Naive B cell (primary cell): ENCODE measurements at places on chromosomes 5 and 9. TPM values are rescaled to one million over a fixed set of nuclear protein-coding genes. Genes with fewer than 3 reads are reported as not detected.

Gene PCSK1
- not detected for polyA plus RNA-seq

Gene SPARC
- 9.6 TPM for polyA plus RNA-seq

DNA sequence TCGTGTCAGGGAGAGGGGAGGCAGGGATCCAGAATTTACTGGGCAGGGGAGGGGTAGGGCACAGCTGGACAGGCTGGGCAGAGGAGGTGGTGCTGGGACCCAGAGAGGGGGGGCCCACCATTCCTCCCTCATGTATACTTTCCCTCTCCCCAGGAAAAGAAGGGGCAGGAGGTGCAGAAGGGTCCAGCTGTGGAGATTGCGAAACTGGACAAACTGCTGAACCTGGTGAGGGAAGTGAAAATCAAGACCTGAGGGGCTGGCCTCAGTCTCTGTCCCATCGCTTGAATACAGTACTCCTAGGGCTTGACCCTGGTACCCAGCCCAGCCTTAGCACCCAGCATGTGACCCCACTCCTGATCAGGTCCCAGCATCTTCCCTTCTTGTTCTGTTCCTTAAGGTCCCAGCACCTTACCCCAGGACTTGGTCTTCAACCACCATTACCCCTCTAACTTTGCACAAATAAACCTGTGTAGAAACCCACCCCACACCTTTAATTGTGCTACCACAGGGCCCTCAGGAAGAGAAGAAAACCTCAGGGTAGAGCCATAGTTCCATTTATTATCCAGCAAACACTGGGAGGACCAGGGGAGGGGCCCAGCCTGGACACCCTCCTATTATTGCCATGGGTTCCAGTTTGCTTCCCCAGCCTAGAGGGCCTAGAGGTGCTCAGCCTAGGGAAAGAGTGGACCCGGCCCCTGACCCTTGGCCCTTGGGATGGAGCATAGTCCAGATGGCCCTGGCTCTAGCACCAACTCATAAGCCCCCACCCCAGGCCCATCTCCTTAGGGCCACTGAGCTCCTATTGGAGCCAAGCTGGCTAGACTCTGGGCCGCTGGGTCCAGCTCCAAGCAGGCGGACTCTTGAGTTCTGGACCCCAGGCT lies 2.0 kb downstream of the ENHO start:
- H3K4me3 ChIP-seq: peak overlapping the region; percentile 40
- H3K4me1 ChIP-seq: peaks cover 11% of the 10 kb centered on the region
- no peak overlapping the region for H3K27ac ChIP-seq

DNA sequence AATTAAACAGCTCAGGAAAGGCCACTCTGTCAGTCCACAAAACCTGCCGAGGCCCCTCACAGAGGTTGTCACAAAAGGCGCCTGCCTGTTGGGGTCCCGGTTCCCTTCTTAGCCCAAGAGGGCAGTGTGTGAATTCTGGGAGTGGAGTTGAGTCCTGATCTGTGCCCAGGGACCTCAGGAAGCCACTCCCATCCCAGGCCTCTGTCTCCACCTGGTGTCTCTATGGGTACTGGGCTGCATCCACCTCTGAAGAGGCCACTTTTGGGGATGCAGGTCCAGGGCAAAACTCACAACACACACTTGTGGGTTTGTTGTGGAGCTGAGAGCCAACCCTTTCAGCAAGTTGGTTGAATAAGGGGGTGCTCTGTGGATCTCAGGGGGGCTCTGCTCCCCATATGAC lies 74.3 kb upstream of the STXBP1 start:
- no peak overlapping the region for H3K27ac ChIP-seq
- H3K27me3 ChIP-seq: no peaks in the 10 kb centered on the region
- no peak overlapping the region for H3K4me3 ChIP-seq
- H3K36me3 ChIP-seq: no peaks in the 10 kb centered on the region
- DNase-seq: no peak
- no peaks in the 10 kb centered on the region for H3K4me1 ChIP-seq

Gene FBP1
- polyA plus RNA-seq: 4.5 TPM

DNA sequence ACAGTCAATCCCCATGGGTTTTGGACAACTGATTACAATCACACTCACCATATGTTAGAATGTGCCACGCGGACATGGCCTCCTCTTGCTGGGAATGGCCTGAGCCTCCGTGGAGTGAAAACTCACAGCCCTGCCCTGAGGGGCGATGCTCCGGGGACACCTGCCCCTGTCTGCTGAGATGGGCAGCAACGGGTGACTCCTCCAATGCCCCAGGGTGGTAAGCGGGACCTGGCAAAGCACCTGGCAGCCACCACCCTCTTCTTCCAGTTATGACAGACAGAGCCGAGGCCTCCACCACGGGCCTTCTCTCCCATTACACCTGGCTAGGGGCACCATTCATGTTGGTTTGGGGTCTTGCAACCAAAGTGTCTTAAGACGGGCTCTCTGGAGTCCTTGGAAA lies 94.9 kb upstream of the COL5A1 start:
- no peak overlapping the region for H3K4me3 ChIP-seq
- H3K4me1 ChIP-seq: peaks cover 6% of the 10 kb centered on the region
- H3K27me3 ChIP-seq: peaks cover 4% of the 10 kb centered on the region

- no peaks in the 10 kb centered on the region for H3K4me1 ChIP-seq
- H3K27me3 ChIP-seq: no peaks in the 10 kb centered on the region
- DNase-seq: no peak
- H3K36me3 ChIP-seq: peaks cover 4% of the 10 kb centered on the region
Observed at GRCh38 chr9:105816981-105817380, 122.6 kb downstream of the TMEM38B start.

DNA sequence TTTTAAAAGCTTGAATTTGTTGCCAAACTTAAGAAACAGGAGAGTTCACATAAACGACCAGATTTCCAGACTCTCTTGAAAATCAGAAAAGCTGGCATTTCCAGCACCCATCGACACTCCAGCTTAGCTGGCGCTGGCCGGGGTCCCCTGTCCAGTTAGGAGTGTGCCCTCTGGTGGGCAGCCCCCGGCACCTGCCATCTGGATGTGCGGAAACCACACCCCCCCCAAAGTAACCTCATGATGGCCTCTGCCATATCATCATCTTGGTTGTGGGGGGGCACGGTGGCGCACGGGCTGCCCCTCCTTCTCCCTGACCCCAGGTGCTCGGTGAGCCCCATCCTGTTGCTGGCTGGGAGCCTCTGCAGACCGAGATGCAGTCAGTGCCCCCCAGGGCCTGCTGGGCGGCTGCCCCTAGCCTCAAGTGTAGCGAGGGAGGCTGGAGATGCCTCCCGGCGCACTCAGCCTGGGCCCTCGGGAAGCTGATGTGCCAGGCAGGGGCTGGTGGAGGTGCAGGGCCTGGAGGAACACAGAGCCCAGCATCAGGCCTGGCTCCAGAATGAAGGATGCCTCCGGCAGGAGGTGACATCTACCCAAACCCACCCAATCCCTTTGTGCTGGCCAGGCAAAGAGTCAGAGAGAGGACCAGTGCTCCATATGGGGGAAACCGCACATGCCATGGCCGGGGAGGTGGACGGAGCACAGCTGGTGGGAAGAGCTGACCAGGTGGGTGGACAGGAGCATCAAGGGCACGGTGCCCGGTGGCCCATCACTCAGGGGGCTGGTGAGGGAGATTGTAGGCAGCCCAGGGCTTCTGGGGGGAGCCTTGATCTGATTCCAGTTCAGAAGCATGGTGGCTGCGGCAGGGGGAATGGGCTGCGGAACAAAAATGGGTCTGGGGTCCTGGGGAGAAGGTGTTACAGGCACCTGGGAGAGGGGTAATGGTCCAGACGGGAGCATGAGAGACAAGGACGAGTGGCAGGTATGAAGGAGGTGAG lies 70.6 kb downstream of the ADAMTS2 start:
- H3K27ac ChIP-seq: no peak overlapping the region
- H3K4me1 ChIP-seq: no peaks in the 10 kb centered on the region
- H3K4me3 ChIP-seq: no peak overlapping the region
- H3K27me3 ChIP-seq: peaks cover 4% of the 10 kb centered on the region

Gene TAF11L10
- polyA plus RNA-seq: not detected

DNA sequence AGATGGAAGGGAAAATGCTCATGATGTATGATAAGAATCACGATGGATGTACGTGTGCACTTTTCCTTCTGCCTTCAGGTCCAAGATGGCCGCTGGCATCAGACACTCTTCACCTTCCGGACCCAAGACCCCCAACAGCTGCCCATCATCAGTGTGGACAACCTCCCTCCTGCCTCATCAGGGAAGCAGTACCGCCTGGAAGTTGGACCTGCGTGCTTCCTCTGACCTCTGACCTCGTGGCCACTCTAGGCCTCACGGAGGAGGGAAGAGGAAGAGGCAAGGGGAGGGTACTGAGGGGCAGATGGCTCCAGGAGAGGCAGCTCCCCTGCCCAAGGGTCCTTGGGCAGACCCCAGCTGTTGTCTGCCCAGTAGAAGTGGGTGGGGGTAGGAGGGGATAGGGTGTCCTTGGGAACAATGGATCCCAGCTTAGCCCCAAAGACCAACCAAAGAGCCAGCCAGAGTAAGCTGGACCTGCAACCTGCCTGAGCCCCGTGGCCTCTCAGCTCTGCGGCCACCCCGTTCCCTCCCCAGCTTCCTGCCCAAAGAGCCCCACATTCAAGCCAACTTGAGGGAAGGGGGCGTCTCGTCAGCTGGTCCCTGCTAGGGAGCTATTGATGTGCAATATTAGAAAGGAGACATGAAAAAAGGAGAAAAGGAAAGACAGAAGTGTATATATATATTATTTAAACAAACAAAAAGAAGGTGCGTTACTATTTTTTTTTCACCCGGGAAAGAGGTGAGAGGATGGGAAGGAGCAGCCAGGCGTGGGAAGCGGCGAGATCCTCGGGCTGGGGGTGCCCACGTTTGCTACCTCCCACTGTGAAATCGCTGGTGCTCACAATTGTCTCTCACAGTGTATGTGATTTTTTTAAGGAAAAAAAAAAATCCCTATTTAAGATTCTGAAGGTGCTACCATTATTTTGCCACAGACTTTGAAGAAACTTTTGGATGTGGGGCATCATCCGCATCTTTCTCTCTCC lies 12.1 kb upstream of the ORM1 start:
- no peaks in the 10 kb centered on the region for H3K27me3 ChIP-seq
- peaks cover 6% of the 10 kb centered on the region for H3K4me1 ChIP-seq

DNA sequence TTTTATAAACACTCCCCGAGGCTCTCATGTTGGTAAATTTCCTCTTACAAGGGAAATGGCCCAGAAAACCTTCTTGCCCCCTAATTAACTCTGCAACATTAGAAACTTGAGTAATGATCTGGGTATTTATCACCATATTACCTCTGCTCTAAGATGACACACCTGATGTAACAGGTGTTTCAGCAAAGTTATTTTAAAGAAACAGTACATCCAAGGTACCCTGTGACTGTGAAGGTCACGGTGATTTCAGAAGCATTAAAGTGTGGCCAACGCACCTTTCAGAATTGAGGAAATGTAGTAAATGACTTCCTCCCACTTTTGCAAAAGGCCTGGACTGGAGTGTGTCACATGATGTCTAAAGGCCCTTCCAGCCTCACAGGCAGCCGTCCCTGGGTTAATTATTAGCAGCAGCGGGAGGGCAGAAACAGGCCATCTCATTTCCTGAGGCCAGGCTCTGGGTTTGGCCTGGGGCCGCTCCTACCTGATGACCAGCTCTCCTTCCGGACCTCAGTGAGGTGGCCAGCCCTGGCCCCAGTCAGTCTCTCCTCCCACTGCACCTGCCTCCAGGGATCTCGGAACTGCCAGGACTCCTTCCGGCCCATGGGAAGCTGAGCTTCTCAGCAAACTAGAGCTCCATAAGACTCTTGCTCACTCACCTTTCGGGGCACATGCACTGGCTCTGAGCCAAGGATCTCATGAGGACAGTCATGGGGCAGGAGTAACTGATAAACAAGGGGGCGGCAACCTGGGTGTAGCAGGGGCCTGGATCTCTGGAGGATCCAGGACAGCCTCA lies 20.7 kb downstream of the PTPN3 start:
- H3K27ac ChIP-seq: no peak overlapping the region
- no peaks in the 10 kb centered on the region for H3K36me3 ChIP-seq
- H3K4me3 ChIP-seq: no peak overlapping the region

Gene CARD6
- 2.4 TPM for polyA plus RNA-seq

Gene CAVIN4
- polyA plus RNA-seq: not detected

- H3K27ac ChIP-seq: no peak overlapping the region
- no peaks in the 10 kb centered on the region for H3K4me1 ChIP-seq
- no peaks in the 10 kb centered on the region for H3K36me3 ChIP-seq
- DNase-seq: no peak
- H3K4me3 ChIP-seq: no peak overlapping the region
- peaks cover 14% of the 10 kb centered on the region for H3K27me3 ChIP-seq
Observed at GRCh38 chr5:149887622-149888183, 56.9 kb downstream of the PDE6A start.

- no peaks in the 10 kb centered on the region for H3K36me3 ChIP-seq
- H3K27me3 ChIP-seq: peaks cover 53% of the 10 kb centered on the region
- H3K27ac ChIP-seq: no peak overlapping the region
- H3K4me3 ChIP-seq: no peak overlapping the region
- no peak for DNase-seq
Observed at GRCh38 chr9:91942201-91942600, 7.8 kb downstream of the ROR2 start.

Gene IGIP
- polyA plus RNA-seq: 0.09 TPM

Gene CDC20B
- not detected for polyA plus RNA-seq

DNA sequence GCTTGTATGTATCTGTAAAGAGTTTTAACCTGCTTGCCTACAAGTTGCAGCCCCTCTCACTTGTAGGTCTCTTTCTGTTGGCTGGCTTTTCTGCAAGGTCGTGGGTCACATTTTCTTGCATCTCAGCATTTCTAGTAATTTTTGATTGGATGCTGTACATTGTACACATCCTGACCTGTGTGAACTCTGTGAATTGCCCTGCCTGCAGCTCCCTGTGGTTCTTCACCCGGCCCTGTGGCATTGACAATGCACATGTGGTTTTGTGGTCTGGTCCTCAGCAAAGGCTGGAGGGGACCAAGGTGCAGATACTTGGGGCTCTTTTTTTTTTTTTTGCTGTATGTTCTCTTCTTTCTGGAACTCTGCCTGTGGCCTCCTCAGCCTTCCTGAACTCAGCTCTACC lies 53.6 kb downstream of the WNK2 start:
- H3K4me3 ChIP-seq: no peak overlapping the region
- DNase-seq: no peak
- H3K27ac ChIP-seq: no peak overlapping the region
- no peaks in the 10 kb centered on the region for H3K36me3 ChIP-seq
- peaks cover under 1% of the 10 kb centered on the region for H3K27me3 ChIP-seq

DNA sequence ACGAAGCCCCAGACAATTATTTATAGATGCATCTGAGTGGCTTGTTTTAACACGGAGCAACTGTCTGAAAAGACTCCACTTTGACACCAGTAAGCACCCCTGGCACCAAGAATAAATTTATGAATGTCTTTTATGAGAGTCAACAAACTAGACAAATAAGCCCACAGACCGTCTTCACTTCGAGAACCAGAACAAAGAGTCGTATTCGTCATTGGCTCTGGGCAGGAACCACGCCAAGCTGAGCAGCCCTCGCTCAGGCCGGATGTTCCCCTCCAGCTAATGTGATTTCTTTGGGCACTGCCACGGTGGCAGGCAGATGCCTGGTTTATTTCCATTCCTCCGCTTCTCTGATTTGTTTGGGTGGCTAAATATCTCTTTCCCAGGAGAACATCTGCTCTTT lies 91.9 kb upstream of the STC2 start:
- no peak overlapping the region for H3K27ac ChIP-seq
- H3K4me1 ChIP-seq: no peaks in the 10 kb centered on the region
- H3K27me3 ChIP-seq: no peaks in the 10 kb centered on the region

GRCh38 chr5:128665747-128666355 lies 127.8 kb upstream of the FBN2 start:
- no peak for DNase-seq
- H3K36me3 ChIP-seq: no peaks in the 10 kb centered on the region
- H3K4me1 ChIP-seq: no peaks in the 10 kb centered on the region
- H3K27ac ChIP-seq: no peak overlapping the region
- H3K4me3 ChIP-seq: no peak overlapping the region
- H3K27me3 ChIP-seq: no peaks in the 10 kb centered on the region

- no peak overlapping the region for H3K4me3 ChIP-seq
- no peak overlapping the region for H3K27ac ChIP-seq
- DNase-seq: no peak
- H3K4me1 ChIP-seq: no peaks in the 10 kb centered on the region
- H3K36me3 ChIP-seq: no peaks in the 10 kb centered on the region
Observed at GRCh38 chr9:77554586-77555105, 93.5 kb downstream of the GNA14 start.
